Stimulated activated naive CD4-positive, alpha-beta T cell (primary cell): ENCODE measurements at places on chromosomes 11 and 22.
A peak's percentile ranks its signal among the peaks of the same experiment; 100 is the strongest.

- peak; percentile 83 for DNase-seq
These were observed at the start of gene CCDC88B for GRCh38 chr11:64339754-64340408. Gene CCDC88B (plus strand): TSS chr11:64340204. CDS start chr11:64340267, 63 bp downstream.

DNA sequence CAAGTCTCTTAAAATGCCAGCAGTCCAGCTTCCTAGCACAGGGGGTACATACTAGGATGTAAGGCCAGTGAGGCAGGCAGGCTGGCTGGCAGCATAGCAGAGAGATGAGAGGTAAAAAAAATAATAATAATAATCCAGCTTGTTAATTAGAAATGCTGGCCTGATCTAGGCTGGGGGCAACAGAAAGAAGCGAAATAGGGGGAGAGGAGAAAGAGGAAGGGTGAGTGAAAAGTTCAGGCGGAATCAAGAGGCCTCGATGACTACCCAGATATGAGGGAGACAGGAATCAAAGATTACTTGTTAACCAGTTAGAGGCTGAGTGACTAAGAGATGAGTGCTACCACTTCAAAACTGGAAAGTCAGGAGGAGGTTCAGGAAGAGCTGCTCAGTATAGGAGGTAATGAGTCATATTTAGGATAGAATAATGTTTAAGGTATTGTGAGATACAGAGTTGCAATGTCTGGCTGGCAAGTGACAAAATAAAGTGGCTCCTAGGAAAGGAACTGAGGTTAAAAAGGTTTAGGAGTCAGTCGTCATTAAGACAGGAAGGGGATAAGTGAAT, 2.8 kb downstream of the ALKBH8 start:
- no peak for DNase-seq

DNA sequence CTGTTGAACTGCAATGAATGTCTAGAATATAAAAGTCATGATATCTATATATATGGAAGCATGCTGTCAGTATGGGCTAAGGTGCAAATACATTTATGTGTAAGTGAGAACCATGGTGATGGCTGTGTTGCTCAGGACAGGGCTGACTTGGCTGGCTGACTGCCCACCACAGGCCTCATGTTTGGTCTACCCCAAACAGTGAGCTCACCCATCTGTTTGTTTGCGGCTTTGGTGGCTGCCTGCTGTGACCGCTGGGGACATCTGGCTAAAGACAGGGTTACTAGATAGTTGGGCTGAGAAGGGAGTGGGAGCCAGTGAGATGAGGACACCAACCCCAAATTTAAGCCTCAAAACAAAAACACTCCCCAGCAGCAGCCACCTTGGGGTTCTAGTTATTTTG, 6.3 kb downstream of the CD44 start:
- no peak for DNase-seq

- no peak for DNase-seq
These were observed 385 bp upstream of the SCO2 start for GRCh38 chr22:50525858-50526107.

DNA sequence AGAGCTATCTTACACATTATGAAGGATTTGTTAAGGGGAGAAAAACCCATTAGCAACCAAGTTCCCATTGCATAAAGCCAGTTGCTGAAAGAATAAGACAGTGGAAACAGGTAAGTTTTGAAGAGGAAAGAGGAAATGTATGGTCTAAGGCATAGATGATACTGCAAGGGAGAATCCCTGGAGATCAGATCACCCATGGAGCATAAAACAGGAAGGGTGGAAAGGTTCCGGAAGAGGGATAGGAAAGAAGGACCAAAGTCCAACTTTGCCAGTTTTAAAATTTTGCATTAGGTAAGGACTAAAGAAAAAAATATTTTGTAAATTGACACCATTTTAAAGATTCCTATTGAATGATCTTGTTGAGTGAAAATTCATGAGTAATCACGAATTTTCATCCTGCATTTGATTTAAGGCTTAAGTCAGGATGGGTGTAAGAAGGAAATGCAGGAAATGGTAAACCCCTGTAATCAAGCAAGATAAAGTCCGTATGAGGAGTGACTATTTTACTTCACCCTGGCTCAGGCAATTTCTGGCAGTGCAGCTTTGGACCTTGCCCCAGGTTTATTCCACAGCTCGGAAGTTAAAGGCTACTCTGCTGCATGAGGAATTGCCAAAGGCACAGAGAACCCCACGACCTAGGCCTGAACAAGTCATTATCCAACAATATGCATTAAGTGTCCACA, 70.9 kb downstream of the CCDC34 start:
- DNase-seq: no peak
